GM20000 (cell line): ENCODE measurements at places on chromosomes 2 and 18.
A peak's percentile ranks its signal among the peaks of the same experiment; 100 is the strongest.

- DNase-seq = no peak
Observed at GRCh38 chr2:170814533-170815230, 2.0 kb upstream of the GAD1 start.

DNA sequence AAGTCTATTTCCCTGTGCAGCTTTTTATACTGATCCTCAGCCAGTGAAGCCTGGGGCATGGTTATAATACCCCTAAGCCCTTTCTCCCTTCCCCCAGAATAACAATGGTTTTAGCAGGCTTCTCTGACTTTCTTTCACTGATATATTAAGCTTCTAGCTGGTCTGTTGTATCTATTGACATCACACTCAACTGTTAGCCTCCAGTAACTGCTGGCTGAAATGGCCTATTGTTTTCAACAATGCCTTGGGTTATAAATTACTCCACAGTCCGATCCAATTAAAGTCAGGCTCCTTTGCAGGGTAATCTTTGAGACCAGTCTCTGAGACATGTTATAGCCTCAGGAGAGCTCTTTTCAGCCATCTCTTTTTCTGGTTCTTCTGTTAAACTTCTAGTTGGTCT is 2.9 kb upstream of the SLC9A4 start:
- DNase-seq = no peak

DNA sequence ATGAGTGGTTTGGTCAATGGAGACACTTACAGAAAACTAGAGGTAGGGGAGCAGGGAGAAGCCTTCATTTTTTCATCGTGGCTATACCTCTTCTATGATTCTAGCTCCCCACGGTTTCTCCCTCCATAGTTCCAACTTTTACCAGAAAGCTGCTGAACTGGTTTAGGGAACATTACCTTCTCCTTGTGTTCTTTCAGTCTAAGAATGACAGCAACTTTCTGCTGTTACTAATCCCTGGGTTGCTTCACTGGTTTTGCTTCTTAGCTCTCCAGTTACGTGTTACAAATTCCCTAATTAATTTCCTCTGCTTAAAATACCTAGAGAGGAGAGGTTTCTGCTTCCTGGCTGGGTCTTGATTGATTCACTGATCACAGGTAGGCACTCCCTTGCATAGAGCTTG is 499.9 kb downstream of the SLC4A3 start:
- DNase-seq = no peak

DNA sequence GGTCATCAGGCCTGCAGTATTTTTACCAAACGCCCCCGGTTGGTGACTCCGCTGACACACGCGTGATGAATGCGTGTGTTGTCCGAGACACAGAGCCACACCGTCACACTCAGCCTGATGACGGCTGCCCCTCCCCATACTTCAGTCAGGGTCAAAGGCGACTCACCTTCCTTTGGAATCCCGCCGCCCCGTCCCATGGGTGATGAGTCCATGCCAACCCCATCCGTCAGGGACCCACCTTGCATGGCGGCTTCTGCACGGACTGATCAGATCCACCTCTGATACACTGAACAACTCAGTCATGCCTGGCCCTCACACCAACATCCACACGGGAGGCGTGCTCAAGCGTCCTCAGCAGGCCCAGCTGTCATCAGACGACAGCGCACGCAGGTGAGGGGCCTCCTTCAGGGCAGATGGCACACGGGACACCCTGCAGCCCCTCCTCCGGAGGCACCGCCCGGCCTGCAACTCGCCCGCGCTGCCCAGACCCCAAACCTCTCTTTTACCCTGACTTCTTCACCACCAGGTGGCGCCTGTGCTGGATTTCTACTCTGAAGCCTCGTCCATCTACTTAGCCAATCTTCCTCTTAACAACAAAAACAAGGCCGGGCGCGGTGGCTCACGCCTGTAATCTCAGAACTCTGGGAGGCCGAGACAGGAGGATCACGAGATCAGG is 89.2 kb downstream of the ZNF516 start:
- no peak for DNase-seq

- DNase-seq = no peak
Observed at GRCh38 chr2:79882548-79882947, 369.7 kb downstream of the CTNNA2 start.

DNA sequence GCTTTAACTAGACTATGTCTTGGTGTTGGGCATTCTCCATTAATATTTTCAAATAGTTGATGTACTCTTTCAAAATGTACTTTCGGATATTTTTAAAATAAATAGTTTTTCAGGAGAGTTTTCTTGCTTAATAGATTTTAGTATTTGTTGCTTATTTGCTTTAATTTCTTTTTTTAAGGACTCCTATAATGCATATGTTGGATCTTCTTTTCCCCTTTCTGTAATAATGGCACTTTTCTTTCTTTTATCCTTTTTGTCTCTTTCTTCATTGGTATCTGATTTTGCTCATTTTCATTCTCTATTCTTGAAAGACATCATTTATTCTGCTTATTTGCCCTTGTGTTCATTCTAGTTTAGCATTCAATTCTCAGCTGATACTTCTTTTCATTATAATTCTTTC is 791.6 kb downstream of the GALR1 start:
- no peak for DNase-seq

- no peak for DNase-seq
Observed at GRCh38 chr18:43078478-43079092, 36.9 kb downstream of the RIT2 start.

DNA sequence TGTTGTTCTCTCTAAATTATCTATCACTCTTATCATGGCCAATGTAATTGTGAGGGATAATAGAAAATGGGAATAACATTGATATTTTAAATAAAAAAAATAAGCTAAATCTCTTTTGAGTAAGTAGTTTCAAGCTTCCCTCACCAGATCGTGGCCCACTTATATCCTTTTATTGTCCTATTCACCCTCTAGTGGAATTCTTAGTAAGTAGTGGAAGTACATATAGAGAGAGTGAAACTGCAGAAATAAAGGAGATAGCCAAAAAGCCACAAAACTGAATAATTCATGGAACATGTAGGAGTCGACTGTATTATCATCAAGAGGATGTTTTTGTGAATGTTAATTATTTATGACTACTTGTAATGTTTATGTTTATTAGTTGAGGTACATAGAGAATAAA is 66.1 kb upstream of the DTNA start:
- no peak for DNase-seq

- peak; percentile 47 for DNase-seq
Observed at GRCh38 chr18:75161256-75162028, 47.5 kb downstream of the PTGR3 start.

GRCh38 chr18:43031169-43031568 is 84.3 kb downstream of the RIT2 start:
- no peak for DNase-seq

DNA sequence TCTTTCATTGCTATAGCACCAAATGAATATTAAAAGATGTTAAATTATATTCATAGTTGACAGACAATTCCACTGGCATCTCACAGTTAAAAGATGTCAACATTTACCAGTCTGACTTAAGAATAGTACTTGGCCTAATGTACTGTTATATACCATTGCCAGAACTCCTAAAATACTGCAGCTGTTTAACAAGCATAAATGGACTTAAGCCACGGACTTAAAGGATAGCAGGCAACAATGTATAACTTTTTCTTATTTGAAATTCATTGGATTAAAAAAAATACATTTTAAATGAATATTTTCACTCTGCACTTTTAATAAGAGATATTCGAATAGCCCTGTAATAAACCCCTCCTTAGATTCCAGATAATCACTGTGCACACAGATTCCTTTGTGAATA is 3.8 kb downstream of the TCF4 start:
- DNase-seq = no peak

DNA sequence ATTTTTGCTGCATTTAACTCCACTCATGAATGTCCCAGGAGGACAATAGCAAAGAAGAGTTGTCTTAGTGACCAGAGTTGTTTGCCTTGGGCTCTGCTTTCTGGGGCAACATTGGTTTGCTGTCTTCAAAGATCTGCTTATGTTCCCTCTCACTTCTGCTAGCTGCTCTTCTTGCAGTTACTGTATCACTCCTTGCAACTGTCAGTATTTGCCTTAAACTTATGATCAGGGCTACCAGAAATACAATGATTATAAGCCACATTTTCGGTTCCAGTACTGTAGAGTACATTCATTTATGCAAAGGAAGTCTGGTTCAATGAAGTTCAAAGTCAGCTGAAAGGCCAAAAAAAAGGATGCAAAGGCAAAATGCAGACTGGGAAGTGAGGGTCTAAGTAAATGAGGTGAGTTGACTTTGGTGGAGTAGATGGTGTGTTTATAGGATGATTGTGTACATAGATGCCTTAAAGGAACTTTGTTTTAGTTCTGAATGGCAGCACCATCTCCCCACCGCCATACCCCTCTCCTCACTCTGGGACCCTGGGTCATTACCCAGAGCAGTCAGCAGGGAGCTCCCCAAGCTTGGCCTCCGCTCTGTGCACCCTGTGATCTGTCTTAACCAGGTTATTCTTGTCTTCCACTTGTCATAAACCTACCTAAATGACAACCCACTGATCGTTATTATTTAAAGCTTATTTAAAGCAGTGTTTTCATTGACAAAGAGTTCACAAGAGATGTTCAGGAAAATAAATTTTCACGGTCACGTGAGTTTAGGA is 236.0 kb downstream of the DOK6 start:
- DNase-seq = peak; percentile 16

DNA sequence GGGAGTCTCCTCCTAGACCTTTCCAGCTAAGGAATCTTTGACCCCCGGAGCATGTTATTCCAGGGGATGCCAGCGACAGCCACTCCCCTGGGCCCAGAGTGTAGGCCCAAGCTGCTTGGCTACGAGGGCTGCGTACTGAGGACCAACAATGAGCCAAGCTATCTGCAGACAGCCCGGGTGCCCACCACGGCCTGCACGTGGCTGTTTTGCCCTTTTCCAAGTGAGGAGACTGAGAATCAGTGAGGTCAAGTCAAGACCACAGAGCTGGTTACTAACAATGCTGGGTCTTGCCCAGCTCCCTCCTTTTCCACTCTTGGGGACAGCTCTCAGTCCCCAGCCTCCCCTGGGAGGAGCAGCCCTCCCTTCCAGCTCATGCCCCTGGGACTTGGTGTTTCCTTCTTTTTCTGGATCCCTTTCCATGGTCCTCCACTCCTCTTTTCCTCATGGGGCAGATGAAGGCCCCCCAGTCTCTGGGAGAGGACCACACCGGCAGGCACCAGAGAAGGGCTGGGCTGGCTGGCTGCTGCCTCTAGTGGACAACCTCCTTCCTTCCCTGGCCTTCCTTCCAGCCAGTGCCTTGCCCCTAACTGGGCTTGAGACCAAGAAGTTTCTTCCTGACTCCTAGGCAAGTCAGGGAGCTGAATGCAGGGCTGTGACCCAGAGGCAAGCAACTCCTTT is 550 bp upstream of the MALL start:
- peak; percentile 36 for DNase-seq

- no peak for DNase-seq
Observed at GRCh38 chr2:96104487-96104861, 11.9 kb downstream of the ADRA2B start.

DNA sequence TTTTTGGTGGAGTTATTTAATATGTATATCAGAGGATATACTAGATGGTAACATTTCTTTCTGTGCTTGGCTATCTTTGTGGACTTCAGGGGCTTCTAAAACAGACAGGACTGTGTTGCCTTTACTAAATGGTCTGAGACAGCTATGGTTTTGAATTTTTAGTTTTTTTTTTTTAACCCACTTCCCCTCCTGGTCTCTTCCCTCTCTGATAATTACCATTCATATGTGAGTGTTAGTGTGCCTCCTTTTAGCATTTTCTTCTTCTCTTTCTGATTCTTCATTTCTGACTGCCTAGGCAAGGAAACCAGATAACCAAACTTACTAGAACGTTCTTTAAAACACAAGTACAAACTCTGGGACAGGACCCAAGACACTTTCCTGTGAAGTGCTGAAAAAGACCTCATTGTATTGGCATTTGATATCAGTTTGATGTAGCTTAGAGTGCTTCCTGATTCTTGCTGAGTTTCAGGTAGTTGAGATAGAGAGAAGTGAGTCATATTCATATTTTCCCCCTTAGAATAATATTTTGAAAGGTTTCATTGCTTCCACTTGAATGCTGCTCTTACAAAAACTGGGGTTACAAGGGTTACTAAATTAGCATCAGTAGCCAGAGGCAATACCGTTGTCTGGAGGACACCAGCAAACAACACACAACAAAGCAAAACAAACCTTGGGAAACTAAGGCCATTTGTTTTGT is 52.7 kb downstream of the SMAD4 start:
- no peak for DNase-seq

DNA sequence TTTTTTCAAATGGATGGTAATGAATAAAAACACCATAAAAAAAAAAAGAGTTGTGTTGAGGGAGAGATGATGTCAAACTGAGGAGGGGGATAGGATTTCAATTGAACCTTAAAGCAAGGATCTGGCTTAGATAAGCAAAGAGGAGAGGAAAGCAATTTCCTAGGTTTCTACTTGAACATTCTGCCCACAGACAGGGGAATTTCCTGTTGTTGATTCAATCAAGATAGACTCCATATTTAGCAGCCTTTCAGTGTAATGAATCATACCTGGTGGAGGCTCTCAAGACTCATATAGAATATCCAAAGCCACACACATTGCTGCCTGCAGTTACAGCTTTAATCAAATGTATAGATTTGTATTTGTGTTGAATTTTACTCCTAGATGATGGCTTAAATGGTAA is 294.4 kb upstream of the PIK3C3 start:
- DNase-seq = no peak

DNA sequence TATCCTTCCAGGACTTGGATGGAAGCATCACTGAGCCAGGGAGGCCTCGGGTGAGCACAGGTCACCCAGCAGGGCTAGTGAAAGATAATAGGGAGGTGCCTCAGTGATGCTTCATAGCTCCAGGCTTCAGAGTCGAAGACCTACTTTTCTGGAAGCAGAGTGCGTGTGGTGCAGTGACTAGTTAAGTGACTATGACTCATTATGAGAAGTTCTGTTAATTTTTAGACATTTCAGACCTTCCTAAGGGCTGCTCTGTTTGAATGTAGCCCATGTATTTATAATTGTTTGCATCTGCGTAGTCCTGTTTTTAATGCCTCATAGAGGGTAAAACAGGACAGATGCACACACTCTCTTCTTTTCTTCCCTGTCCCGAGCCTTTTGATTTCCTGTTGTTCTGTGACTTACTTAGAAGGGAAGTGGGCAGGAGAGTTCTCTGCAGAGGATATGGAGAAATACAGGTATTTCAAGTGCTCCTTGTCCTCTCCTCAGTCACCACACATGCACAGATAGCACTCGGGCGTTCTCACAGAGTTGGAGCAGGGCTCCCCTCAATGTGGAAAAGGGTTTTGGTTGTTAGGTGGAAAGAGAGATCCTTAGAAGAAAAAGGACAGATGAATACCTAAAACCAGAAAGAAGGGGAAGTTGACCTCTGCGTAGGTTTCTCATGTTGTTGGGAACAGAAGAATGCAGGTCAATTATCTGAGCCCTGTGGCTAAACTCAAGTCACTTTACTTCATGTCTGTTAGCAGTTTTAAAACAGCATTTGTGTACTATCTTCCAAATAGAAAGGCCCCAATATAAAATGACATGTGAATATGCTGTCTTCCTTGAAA is 34.7 kb downstream of the RALB start:
- DNase-seq = peak; percentile 71

GRCh38 chr2:72326759-72327158 is 179.1 kb upstream of the CYP26B1 start:
- no peak for DNase-seq

GRCh38 chr2:21643180-21643579 is 519.4 kb downstream of the TDRD15 start:
- DNase-seq = no peak
